Adipocyte (in vitro differentiated cells): ENCODE measurements at places on chromosomes 1 and 21.

GRCh38 chr1:154878371-154879037, 8.4 kb upstream of the KCNN3 start:
- peak; percentile 86 for DNase-seq

- DNase-seq, result no peak
Observed at GRCh38 chr1:67700692-67701410, 15.8 kb downstream of the GADD45A start.

DNA sequence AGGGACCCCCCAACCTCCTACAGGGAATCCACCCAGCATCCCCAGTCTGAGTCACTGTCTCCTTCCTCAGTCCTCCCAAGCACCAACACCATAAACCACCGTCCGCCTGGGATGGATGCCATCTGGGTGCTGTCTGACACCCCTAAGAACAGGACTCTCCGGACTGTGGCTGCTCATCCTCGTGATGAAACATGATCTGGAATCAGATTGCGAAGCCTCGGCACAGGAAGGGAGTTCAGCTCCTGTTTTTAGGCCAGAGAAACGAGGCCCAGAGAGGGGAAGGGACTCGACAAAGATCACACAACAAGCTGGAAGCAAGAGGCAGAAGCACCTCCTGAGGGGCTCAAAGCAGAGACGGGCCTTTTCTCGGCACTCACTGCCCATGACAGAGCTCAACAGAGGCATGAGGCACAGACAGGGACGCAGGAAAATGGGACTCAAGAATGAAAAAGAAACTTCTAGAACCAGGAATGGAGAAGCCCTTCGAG, 8.4 kb downstream of the KCNN3 start:
- peak; percentile 16 for DNase-seq

DNA sequence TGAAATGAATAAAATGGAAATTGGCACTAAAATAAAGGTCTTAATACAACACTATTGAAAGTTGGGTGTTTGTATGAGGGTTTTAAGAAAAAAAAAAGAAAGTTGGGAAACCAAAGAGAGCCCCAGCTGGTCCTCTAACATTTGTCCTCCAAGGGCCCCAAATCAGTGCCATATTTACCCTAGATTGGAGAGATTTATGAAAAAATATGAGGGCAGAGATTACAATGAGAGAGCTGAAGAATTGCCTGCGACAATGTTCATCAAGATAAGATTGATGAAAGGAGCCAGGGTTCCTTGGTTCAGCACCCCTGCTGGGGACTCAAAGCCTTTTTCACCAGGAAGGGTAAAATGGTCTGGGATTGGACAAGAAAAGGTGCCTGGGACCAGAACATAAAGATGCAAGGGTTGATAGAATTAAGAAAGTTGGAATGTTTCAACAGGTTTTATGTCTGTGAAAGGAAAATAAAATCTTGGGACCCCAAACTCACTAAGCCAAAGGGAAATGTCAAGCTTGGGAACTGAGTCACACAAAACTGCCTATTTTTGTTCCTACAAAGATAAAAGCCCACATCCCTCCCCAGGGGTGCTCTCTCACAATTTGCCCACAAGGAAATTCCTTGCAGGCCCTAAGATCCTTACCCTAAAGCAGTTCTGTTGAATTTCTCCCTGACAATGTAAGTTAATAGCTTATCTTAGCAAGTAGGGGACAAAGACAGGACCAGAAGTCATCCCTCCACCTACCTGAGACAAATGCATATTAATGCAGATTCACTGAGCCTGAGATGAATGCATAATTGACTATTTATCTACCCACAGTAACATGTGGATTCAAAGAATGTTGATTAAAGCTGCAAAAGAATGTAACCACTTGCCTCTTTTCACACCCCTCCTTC, 26.8 kb downstream of the CBR1 start:
- no peak for DNase-seq

DNA sequence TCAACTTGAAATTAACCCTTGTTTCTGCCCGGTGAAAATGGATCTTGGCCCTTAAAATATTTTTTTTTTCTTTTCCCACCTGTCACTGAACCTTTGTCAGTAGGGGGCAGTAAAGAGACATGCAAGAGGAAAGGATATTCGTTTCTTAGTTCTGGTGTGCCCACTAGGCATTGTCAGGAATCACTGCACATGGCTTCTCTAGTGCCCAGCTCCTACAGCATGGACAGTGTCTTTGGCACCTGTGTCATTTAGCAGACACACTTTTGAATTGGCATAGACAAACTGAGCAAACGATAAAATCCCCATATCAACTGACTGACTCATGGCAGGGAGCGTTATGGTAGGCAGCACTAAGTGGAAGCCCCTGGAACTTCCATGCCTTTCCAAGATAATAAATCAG, 1048.1 kb downstream of the BRINP3 start:
- peak; percentile 59 for DNase-seq

- no peak for DNase-seq
Observed at GRCh38 chr1:221032637-221033280, 153.5 kb downstream of the HLX start.

DNA sequence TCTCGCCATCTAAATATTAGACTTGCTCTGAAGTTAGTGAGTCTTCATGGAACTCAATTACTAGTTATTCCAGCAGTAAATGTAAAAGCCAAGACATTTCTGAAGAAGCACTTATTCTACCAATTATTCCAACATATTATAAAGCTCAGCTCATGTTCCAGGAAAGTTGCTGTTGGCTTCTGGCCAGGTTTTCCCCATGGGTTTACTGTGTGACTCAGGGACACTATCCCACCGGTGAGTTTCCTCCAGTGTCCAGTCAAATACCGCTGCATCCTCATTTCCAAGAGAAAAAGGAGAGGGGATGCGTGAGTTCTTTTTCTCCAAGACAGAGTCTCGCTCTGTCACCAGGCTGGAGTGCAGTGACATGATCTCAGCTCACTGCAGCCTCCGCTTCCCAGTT, 9.2 kb upstream of the HHIPL2 start:
- no peak for DNase-seq

- peak; percentile 83 for DNase-seq
Observed at GRCh38 chr1:62144238-62144831, 50.3 kb upstream of the L1TD1 start.

- DNase-seq, result peak; percentile 74
Observed at GRCh38 chr1:66532798-66533783, 862 bp upstream of the SGIP1 start.

DNA sequence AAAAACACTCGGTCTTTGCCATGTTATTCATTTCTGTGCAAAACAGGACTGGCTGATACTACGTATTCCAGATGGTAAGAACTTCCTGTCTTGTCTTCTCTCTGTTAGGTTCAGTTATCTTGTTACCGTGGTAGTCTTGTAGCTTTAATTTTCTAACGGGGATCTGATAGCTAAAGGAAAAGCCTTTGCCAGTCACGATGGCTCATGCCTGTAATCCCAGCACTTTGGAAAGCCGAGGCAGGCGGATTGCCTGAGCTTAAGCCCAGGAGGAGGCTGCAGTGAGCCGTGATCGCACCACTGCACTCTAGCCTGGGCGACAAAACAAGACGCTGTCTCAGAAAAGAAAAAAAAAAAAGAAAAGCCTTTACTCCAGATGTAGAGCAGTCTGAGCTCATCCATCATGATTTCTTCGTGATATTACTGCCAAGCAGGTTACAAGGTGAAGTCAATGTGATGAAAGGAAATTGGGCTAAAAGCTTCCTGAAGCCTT, 11.1 kb upstream of the MSTO1 start:
- DNase-seq, result peak; percentile 56

GRCh38 chr1:53155534-53155933, 13.1 kb upstream of the SLC1A7 start:
- DNase-seq, result no peak

DNA sequence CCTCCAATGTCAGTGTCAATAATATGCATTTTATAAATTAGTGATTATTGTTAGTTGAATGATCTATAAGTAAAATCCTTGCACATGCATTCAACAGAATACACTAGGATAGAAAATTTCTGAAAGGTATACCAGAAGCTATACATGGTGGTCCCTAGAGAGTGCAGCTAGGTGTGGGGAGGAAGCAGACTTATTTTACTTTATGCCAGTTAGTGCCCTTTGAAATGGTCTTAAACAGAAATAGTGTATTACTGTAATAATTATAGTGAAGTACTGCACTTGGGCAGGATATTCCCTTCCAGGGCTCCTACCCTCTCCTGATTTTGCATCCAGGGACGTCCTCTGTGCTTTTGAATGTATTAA, 23.2 kb upstream of the WDR26 start:
- no peak for DNase-seq

- DNase-seq, result no peak
Observed at GRCh38 chr1:37250371-37250770, 216.1 kb upstream of the GRIK3 start.

DNA sequence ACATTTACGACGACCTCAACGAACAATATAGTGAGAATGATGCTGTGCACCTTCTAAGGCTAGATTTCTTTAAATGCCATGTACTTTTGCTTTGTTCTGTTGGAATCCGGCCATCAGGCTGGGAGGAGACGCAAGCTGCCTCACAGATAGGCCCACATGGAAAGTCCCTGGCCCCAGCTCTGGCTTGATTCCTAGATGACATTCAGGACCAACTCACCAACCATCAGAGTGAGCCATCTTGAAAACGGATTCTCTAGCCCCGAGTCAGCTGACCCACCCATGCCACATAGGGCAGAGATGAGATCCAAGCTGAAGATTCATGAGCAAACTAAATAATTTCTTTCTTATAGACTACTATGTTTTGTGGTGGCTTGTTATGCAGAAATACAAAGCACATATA, 164.4 kb downstream of the ZNF281 start:
- DNase-seq, result peak; percentile 34

DNA sequence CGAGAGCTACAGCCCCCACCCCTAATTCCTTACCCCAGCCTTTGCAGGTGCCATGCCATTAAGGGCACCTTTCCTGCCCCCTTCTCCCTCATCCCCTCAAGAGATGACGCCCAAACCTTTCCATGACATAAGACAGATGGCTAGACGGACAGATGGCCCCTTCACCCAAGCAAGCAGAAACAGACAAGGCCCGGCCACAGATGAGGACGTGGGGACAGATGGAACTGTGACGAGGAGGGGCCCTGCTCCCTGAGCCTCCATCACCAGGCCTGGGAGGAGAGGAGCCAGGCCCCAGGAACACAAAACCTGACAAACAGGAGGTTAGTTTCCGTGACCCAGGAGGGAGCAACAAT, 24.7 kb upstream of the PEF1 start:
- no peak for DNase-seq

GRCh38 chr1:172820475-172821158, 161.7 kb downstream of the FASLG start:
- DNase-seq, result peak; percentile 46

GRCh38 chr1:6586404-6586816, 6.6 kb downstream of the ZBTB48 start:
- DNase-seq, result no peak

DNA sequence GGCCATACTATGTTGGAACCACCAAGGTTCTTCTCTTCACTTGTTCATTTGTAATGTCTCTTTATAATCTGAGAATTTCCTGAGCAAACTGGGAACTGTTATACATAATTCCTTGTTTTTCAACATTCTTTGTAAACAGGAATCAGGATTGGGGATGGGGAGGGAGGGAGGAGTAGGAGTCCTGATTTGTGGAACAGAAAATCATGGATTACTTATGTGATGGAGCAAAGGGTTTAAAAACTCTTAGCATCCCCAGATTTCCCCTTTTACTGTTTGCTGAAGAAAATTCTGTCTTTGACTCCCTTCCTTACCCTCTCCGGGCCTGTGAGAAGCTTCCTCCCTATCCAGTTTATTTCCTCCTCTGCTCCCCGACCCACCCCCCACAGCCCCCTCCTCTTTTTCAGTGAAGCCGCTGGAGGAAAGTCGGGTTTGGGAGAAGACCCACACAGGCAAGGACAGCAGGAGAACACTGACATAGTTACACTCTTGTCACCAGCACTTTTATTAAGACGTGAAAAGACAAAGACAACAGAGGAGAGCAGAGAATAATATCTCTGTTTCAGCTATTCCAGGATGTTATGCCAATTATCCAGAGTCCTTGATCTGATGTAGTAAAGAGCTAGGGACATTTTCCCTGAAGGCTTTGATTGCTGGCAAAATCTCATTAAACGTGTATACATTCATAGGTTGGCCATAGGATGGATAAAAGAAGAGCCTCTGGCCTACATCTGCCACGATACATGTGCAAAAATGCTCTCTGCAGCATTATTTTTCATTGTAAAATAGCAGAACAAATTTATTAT, 4.6 kb upstream of the NBPF1 start:
- DNase-seq, result no peak

GRCh38 chr1:156281693-156282478, 739 bp downstream of the SMG5 start:
- DNase-seq, result peak; percentile 45

DNA sequence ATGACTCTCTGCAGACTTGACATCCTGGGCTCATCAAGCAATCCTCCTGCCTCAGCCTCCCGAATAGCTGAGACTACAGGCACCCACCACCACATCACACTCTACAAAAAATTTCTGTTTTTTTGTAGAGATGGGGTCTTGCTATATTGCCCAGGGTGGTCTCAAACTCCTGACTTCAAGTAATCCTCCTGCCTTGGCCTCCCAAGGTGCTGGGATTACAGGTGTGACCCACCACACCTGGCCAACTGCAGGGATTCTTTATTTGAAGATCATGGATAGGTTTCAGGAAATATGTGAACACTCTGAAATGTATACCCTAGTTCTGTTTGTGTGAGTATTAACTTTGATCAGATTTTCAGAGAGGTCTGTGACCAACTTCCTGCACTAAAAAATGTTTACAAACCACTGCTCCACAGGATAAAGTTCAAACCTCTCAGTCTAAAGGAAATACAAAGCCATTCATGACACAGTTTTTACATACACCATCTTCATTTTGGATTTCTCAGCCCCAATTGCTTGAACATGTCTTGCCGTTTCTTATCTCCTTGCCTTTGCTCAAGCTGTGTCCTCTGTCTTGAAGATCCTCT, 252.3 kb upstream of the FGGY start:
- DNase-seq, result no peak

DNA sequence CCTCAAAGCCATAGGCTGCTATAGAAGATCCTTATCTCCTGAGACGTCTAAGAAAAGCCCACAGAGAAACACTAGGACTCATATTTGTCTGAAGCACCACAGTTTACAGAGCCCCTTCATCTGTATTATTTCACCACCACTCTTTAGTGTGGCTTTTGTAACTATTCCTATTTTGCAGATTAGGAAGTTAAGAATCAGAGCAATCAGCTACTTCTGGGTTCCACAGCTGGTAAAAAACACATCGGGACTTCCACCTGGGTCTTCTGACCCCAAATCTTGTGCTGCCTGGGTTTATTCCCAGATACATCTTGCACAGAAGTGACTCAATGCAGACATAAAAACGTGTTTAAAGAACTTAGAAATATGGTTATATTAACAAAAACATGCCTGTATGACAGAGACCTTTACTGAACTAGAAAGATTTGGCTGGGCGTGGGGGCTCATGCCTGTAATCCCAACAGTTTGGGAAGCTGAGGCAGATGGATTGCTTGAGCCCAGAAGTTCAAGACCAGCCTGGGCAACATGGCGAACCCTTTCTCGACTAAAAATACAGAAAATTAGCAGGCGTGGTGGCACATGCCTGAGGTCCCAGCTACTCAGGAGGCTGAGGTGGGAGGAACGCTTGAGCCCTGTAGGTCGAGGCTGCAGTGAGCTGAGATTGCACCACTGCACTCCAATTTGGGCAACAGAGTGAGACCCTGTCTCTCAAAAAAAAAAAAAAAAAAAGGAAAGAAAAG, 40.9 kb downstream of the ELK4 start:
- no peak for DNase-seq
